ENCODE measurements at places on chromosomes 12 and 14. TPM values are rescaled to one million over a fixed set of nuclear protein-coding genes. Genes with fewer than 3 reads are reported as not detected.

DNA sequence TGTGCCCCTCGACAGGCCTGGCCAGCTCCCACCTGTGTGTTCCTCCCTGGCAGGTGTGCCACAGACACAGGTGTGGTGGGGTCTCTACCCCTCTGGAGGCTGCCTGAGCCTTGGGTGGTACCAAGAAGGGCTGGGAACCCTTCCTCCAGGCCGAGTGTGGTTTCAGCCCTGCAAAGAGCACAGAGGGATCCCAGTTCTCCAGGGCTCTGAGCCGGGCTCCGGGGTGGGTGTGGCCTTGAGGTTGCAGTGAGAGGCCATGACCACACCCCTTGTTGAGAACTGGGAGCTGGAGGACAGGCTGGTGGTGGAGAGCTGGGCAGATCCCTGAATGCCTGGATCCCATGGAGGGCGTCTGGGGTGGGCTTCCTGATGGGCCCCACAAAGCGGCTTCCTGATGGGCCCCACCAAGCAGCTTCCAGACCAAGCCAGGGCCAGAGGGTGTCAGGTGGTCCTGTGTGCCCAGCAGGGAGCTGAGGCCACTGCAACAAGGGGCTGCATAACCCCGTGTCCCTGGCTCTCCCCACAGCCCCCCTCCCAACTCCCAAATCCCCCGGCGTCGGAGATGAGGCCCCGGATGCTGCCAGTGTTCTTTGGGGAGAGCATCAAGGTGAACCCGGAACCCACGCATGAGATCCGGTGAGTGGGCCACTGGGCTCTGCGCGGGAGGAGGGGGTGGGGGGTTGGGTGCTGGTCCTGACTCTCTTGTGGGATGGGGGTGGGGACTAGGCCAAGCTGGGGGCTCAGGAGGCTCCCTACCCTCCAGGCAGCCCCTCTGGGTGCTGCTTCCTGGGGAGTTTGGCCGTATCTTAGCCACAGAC, 16.6 kb downstream of the RFLNA start:
- H3K36me3 ChIP-seq = no peaks in the 10 kb centered on the region
- no peaks in the 10 kb centered on the region for H3K27me3 ChIP-seq
- H3K4me1 ChIP-seq = no peaks in the 10 kb centered on the region

GRCh38 chr14:72535485-72535884, 358.4 kb downstream of the DPF3 start:
- DNase-seq = no peak
- peaks cover 62% of the 10 kb centered on the region for H3K36me3 ChIP-seq
- H3K27ac ChIP-seq = peak overlapping the region; percentile 55
- H3K27me3 ChIP-seq = peaks cover 7% of the 10 kb centered on the region
- H3K4me1 ChIP-seq = peaks cover 74% of the 10 kb centered on the region

GRCh38 chr14:27391331-27391730, 793.5 kb upstream of the NOVA1 start:
- H3K27ac ChIP-seq = no peak overlapping the region
- H3K36me3 ChIP-seq = no peaks in the 10 kb centered on the region
- H3K4me3 ChIP-seq = no peak overlapping the region
- no peaks in the 10 kb centered on the region for H3K27me3 ChIP-seq

DNA sequence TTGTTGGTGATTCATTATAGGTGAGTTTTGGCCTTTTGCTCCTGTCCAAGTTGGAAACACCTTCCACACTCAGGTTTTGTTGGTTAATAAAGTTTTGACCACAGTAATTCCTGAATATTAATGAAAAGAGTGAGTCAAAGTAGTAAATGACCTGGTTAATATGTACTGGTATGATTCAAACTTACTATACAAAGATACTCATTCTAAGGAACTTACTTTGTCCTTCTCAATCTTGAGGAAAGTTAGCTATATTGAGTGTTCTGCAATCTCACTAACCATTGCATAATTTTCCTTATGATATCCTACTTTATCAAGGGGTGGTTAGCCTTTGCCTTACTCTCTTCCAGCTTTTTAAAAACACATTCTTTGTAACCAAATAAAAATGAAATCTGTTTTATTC, 20.9 kb upstream of the HECTD1 start:
- peaks cover 3% of the 10 kb centered on the region for H3K27me3 ChIP-seq
- H3K4me1 ChIP-seq = no peaks in the 10 kb centered on the region
- no peak for DNase-seq
- no peak overlapping the region for H3K27ac ChIP-seq
- no peaks in the 10 kb centered on the region for H3K36me3 ChIP-seq

DNA sequence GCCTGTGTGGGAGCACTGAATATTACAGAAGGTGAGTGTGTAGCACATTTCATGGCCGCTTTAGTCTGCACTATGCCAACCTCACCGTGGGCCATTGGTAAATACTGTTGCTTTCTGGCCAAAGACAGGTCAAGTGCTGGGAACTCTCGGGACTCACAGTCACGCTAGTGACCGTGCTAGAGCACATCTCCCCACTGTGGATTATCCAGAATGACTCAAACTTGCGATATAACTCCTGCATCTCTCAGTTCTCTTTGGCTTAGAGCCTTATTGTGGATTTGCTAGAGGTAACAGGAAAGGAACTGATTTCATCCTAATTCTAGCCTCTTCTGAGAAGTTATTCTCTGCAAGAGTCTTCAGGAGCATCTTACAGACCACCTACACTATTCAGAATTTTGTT, 86.5 kb downstream of the DAD1 start:
- peaks cover 69% of the 10 kb centered on the region for H3K4me1 ChIP-seq
- peaks cover 97% of the 10 kb centered on the region for H3K36me3 ChIP-seq
- no peaks in the 10 kb centered on the region for H3K27me3 ChIP-seq
- peak overlapping the region; percentile 92 for H3K27ac ChIP-seq
- DNase-seq = no peak

GRCh38 chr14:36513451-36514277, 6.4 kb downstream of the NKX2-1 start:
- H3K4me3 ChIP-seq = no peak overlapping the region
- H3K27me3 ChIP-seq = peaks cover 81% of the 10 kb centered on the region
- peaks cover 1% of the 10 kb centered on the region for H3K4me1 ChIP-seq

- H3K36me3 ChIP-seq = no peaks in the 10 kb centered on the region
- DNase-seq = no peak
- H3K4me1 ChIP-seq = peaks cover 39% of the 10 kb centered on the region
- H3K27ac ChIP-seq = peak overlapping the region; percentile 40
Observed at GRCh38 chr14:97538749-97539410, 741.7 kb downstream of the VRK1 start.

- no peak overlapping the region for H3K4me3 ChIP-seq
- no peak for DNase-seq
- peaks cover 32% of the 10 kb centered on the region for H3K4me1 ChIP-seq
Observed at GRCh38 chr12:120721866-120722265, 3.8 kb upstream of the ACADS start.

DNA sequence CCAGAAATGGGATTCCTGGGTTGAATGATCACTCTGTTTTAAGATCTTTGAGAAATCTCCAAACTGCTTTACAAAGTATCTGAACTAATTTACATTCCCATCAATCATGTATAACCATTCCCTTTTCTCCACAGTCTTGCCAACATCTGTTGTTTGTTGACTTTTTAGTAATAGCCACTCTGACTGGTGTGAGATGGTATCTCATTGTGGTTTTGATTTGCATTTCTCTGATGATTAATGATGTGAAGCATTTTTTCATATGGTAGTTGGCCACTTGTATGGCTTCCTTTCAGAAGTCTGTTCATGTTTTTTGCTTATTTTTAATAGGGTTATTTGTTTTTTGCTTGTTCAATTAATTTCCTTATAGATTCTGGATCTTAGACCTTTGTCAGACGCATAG, 211.8 kb upstream of the AVPR1A start:
- no peak overlapping the region for H3K27ac ChIP-seq
- no peak overlapping the region for H3K4me3 ChIP-seq
- no peak for DNase-seq

DNA sequence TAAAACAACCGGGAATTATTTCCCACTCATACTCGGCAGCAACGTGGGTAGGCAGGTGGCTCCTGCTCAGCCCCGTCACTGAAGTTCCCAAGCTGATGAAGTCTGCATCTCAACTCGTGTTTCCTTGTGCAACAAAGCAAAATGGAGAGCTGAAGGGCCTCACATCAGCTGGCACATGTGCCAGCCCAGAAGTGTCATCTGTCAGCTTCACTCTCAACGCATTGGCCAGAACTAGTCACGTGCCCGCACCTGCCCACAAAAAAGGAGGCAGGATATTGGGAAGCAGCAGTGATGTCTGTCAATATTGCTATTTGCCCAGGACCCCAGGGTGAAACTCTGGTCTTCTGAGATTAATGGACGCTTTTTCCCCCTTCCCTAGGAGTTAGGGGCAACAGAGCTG, 344.0 kb downstream of the BCL11B start:
- no peaks in the 10 kb centered on the region for H3K36me3 ChIP-seq
- no peaks in the 10 kb centered on the region for H3K27me3 ChIP-seq
- no peak overlapping the region for H3K4me3 ChIP-seq
- DNase-seq = no peak
- peaks cover 36% of the 10 kb centered on the region for H3K4me1 ChIP-seq

DNA sequence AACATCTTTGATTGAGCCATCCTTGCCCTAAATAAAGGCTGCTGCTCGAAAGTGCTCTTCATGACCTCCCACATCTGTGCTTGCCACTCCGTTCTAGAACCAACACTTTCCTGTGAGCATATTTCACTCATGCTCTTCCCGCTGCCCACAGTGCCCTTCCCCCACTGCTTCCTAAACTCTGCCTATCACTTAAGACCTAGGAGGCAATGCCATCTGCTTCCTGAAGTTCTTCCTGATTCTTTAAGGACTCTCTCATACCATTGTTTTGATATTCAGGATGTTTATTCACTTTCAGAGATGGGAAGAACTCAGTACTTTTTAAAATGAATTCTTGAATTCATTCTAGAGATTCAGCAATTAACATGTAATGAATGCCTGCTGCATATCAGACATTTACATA, 49.9 kb downstream of the ZFYVE21 start:
- no peak overlapping the region for H3K27ac ChIP-seq
- no peaks in the 10 kb centered on the region for H3K36me3 ChIP-seq
- peaks cover 3% of the 10 kb centered on the region for H3K4me1 ChIP-seq
- H3K4me3 ChIP-seq = no peak overlapping the region
- no peak for DNase-seq
- no peaks in the 10 kb centered on the region for H3K27me3 ChIP-seq

DNA sequence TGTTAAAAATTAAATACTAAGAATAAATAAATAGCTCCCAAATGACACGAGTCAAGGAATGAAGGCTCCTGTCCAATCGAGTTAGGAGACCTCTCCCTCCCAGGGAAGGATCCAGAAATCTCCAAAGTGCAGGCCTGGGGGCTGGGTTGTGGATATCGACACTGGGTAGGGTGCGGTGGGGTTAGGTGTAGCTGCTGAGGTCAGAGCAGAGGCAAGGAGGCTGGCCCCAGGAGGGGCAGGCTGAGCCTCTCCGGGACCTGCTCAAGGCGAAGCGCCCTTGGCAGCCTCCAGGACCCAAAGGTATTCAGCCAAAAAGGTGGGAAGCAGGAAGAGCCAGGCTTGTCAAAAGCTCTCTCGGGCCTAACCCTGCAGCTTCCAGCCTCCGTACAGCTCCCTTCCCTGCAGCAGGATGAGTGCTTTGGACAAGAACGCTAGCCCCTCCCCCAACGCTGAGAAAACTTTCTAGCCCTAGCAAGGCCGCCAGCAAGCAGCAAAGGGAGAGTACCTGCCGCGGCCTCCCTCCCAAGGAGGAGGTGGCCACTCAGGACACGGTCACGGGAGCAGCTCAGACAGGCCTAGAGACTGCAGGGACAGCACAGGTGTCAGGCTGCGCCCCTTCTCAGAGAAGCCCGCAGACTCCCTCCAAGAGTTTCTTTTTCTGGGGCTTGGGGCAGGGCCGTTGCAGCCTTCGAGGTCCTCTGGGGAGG, 3.7 kb upstream of the PNMA1 start:
- DNase-seq = no peak
- H3K36me3 ChIP-seq = peaks cover 63% of the 10 kb centered on the region
- H3K4me3 ChIP-seq = no peak overlapping the region
- peaks cover 10% of the 10 kb centered on the region for H3K4me1 ChIP-seq
- H3K27ac ChIP-seq = no peak overlapping the region

GRCh38 chr12:107351713-107352112, 258.4 kb upstream of the CRY1 start:
- no peak overlapping the region for H3K4me3 ChIP-seq
- H3K4me1 ChIP-seq = peaks cover 31% of the 10 kb centered on the region
- DNase-seq = no peak
- no peaks in the 10 kb centered on the region for H3K27me3 ChIP-seq

GRCh38 chr12:102426599-102427542, 53.5 kb downstream of the IGF1 start:
- H3K4me3 ChIP-seq = no peak overlapping the region
- peaks cover 5% of the 10 kb centered on the region for H3K4me1 ChIP-seq
- H3K36me3 ChIP-seq = no peaks in the 10 kb centered on the region
- H3K27ac ChIP-seq = no peak overlapping the region
- no peak for DNase-seq

- no peaks in the 10 kb centered on the region for H3K36me3 ChIP-seq
- no peak overlapping the region for H3K4me3 ChIP-seq
- no peak for DNase-seq
- H3K27ac ChIP-seq = no peak overlapping the region
- H3K27me3 ChIP-seq = no peaks in the 10 kb centered on the region
Observed at GRCh38 chr14:48849741-48850322, 736.3 kb downstream of the RPS29 start.

LRFN5 gene
- not detected for total RNA-seq

BICDL1 gene
- 44.7 TPM for total RNA-seq

SIX6 gene
- not detected for total RNA-seq

EML1 gene
- not detected for total RNA-seq

OR6C65 gene
- not detected for total RNA-seq

PTPN21 gene
- not detected for total RNA-seq

ACSM4 gene
- total RNA-seq = not detected

KRT3 gene
- total RNA-seq = not detected

GPX2 gene
- total RNA-seq = not detected

PRR4 gene
- total RNA-seq = 0.68 TPM

Data from activated CD4-positive, alpha-beta memory T cell treated with anti-CD3 and anti-CD28 coated beads, Interleukin-2, amount 10 ng/mL, durations not matched to agents 7 days and 5 days (primary cell).